ENCODE measurements at places on chromosomes 2 and 18.

- no peak for DNase-seq
Observed at GRCh38 chr2:55156326-55156725, 75.8 kb downstream of the CLHC1 start.

DNA sequence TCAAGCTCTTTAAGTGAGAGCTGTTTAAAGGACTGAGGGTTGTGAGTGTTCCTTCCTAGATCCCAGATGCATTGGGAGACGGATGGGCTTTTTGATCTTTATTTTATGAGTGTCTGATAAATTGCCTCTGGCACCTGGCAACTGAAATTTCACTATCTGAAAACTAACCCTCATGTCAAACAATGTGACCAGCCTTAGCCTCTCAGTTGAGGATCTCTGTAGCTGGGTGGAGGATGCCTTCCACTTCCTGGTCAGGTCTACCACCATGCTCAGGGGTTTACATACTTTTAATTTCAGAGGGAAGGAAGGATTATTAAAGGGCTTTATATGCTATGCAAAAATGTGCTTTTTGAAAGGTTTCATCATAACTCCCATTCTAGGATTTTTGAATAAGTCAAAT, 70.5 kb upstream of the NT5C1B start:
- no peak for DNase-seq

GRCh38 chr2:70906439-70907005, 29.2 kb upstream of the ATP6V1B1 start:
- no peak for DNase-seq

- DNase-seq: no peak
Observed at GRCh38 chr2:215749092-215749957, 264.0 kb downstream of the MREG start.

- DNase-seq: no peak
Observed at GRCh38 chr2:60867848-60868247, 13.5 kb upstream of the REL start.

- no peak for DNase-seq
Observed at GRCh38 chr2:46813020-46813415, 102.6 kb downstream of the MCFD2 start.

- DNase-seq: no peak
Observed at GRCh38 chr2:83103613-83104012, 1355.5 kb downstream of the SUCLG1 start.

DNA sequence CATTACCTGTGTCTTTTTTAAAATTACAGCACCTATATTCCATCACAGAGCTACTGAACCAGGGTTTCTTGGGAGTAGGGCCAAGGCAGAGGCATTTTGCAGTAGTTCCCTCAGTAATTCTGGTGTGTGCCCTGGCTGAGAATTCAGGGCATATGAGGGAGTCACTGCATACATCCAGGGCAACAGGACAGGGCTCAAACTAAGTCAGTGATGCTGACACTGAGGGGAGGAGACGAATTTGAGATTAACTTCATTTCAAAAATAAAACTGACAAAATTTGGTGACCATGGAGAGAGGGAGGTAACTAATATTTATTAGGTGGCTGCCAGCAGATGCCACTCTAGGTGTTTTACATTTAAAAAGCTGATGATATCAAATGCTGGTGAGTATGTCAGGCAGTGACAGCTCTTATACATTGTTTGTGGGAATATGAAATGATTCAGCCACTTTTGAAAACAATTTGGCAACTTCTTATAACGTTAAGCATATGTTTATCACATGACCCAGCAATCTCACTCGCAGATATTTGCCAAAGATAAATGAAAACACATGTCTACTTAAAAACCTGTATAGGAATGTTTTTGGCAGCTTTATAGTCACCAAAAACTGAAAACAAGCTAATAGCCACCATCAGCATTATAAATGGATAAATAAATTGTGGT, 20.3 kb downstream of the STRADB start:
- no peak for DNase-seq

DNA sequence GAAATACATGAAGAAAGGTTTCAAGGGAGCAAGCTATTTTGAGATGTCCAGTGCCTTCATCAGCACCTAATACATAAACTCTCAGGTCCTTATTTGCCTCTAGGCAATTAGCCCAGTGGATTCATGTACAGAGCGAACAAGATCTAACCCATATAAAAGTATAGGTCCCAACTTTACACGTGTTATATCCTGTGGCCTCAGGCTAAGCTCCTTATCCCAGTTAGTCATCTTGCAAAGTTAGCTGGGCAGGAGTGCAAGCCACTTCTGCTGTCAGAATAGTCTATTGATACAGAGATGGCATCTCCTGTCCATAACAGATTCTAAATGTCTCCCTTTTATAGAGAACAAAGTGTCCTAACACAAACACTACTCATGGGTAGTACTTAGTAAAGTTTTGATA, 203.9 kb upstream of the PIK3C3 start:
- DNase-seq: no peak

DNA sequence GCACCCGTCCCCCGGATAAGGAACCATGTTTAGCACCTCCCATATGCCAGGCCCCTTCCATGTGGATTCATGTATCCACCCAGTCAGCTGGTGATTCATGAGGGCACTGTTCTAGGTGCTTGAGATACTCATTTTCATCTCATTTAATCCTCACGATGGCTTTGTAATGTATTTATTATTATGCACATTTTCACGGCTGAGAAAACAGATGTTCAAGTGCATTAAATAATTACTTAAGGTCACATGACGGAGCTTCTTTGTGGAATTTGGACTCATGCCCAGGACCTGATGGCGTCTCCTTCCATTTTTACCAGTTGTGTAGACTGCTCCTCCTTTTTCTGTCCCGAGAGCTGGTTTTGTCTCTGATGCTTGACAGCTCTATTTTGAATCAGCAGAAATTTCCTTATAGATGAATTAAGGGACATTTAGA, 72.2 kb upstream of the RBM44 start:
- no peak for DNase-seq

DNA sequence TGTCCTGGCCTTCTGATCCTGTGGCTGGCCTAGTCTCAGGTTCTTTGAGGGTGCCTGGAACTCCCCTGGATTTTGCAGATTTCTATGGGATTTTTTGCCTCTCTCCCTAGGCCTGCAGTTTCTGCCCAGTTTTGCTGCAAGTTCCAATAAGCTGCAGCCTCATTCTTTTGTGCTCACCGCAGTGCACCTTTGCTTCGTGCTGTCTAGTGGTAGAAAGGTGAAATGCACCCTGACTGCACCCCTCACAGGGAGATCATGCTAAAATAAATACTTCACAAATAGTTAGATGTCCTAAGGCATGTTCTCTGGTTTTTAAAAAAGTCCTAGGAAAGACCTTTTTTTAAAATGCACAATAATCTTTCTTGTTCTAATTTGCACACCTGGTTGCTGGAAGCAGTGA, 72.5 kb downstream of the GNAL start:
- DNase-seq: no peak

- no peak for DNase-seq
Observed at GRCh38 chr18:27411013-27411412, 225.9 kb upstream of the CHST9 start.

DNA sequence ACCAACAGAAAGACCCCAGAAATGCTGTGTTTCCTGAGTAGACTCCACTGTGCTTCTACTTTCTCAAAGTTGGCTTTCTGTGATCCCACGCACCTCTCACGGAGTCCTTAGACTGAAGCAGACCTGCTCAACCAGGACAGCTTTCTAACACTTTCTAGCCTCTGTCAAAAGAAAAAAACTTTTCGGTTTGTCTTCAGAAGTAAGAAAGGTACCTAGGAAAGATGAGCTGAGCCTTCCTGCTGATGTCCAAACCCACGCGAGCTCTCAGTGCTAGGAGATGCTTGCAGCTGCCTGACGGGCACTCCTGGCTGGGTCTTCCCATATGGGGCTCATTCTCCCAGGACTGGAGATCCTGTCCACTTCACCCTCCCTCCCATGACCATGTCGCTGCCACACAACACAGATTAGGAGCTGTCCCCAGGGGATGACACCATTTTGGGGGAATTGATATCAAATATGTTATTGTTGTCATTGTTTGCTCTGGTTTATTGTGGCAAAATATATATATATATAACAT, 49.2 kb upstream of the DAPL1 start:
- no peak for DNase-seq

GRCh38 chr2:104952976-104953375, 84.9 kb upstream of the MRPS9 start:
- no peak for DNase-seq

DNA sequence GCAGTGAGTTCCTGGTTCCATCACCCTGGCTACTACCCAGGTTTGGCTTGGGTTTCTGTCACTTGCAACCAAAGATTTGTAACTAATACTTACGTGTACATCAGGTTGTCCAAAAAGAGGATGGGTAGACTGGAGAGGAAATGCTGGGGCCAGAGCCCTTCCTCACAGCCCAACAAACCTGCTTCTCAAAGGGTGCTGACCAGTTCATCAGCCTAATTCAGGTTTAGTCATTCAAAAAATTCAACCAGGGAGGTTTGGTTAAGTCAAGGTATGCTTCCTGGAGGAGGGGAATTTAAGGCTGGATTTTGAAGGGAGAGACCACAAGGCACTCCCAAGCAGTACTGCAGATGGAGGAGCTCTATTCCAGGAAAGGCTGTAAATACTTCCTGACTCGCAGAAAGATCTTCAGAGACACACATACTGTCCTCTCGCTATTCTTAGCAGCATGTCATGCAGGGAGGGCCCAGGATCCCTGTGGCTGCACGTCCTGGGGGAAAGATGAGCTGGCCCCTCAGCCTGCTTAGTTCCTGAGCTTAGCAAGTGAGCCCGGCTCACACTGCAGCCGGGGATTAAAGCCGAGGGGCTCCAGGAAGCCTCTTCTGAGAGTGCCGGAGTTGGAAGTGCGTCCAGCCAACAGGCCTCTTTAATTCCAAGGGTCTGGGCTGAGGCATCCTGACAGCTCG, 40.0 kb upstream of the BIN1 start:
- no peak for DNase-seq

DNA sequence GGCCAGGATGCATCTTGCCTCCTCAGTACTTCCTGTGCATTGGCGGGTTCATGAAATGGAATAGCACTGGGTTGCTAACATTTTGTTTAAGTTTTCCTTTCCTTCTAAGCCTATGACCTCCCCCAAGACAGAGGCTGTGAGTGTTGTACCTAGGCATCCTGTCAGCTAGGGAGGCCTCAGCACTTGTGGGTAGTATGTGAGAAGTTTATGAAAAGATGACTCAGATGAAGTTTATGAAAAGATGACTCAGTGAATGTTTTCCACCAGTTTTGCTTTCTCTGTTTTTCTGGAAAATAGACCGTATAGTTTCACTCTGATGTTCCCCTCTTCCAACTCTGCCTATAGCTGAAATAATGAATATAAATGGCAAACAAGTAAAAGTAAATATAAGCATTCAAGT, 412.9 kb downstream of the TMEM182 start:
- DNase-seq: no peak

- no peak for DNase-seq
Observed at GRCh38 chr2:44246840-44247369, 28.4 kb upstream of the SLC3A1 start.

- DNase-seq: no peak
Observed at GRCh38 chr2:234535464-234535863, 38.6 kb upstream of the ARL4C start.

DNA sequence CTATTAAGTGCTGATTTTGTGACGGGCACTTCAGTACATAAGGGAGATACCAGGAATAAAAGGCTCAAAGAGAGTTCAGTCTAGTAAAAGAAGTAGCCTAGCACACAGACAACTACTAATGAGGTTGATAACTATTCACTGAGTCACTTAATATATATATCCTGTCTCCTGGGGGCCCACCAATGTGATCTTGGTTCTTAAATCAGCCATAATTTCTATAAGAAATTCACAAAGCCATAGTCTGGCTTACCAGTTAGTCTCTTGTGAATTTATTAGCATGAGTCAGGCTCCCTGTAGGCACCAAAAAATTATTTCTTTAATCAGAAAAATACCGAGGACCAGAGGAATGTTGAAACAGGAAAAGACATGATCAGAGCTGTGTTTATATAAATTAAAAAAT, 10.4 kb downstream of the KCNE4 start:
- no peak for DNase-seq

DNA sequence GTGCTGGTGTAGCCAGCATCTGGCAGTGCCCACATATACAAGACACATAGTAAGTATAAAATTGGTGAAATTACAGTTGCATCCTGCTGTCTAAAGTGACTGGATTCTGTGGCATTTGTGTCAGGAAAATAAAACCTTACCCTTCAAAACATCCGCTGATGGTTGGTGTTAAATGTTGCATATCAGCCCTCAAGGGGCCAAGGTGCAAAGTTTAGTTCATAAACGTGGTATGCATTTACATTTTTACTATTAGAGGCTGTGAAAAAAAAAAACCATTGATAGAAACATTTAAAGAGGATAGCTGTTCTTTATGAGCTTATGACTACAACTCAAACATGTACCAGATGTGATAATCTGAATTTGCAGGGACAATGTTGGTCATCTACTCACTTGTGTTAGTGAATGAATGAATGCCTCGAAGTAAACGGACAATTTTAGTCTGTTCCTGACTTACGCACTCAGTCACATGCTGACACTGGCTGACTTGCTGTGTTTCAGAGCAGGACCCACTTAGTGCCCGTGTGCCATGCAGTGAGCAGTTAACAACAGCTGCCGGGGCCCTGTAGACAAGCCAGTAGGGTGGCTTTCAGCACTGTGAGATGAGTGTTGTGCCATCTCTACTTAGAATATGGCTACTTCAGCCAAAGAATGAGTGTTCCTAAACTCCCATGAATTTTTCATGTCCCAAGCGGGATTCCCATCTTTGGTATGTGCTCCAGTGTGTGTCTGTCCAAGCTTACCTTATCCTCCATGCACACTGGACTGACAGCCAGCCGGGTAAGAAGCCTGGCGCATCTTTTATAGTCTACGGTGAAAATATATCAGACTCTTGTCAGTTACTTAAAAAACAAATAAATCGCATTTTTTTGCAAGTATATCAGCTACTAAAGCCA, 5.3 kb downstream of the ALKAL2 start:
- no peak for DNase-seq

Data from WTC11 (cell line).